Dermis blood vessel endothelial cell (primary cell): ENCODE measurements at places on chromosomes 7 and 10. TPM values are rescaled to one million over a fixed set of nuclear protein-coding genes. Genes with fewer than 3 reads are reported as not detected.

GRCh38 chr10:16779384-16779915, 37.8 kb downstream of the RSU1 start:
- no peak for DNase-seq

DNA sequence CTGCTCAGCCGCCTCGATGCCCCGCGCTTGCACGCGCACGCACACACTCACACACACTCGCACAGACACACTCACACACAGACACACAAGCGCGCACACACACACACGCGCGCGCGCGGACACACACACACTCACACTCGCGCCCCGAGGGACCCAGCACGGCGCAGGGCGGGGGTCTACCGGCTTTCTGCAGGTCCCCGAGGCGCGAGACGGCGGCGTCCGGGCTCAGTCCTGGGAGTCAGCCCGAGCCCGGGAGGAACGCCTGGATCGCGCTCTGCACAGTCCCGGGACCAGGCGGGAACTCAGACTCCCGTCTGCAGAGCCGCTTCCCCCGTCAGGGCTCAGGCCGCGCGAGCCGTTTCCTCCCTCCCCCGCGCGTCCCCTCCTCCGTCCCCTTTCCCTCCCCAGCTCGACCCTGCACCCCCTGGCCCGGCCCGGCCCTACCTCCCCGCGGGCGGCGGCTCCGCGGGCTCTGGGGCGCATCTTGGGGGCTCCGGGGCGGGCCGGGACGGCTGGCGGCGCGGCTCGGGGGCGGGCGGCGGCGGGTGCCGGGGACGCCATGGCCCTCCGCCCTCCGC, 464 bp downstream of the DENND2A start:
- DNase-seq: no peak

DRGX gene
- not detected in 2 replicates for total RNA-seq

DNA sequence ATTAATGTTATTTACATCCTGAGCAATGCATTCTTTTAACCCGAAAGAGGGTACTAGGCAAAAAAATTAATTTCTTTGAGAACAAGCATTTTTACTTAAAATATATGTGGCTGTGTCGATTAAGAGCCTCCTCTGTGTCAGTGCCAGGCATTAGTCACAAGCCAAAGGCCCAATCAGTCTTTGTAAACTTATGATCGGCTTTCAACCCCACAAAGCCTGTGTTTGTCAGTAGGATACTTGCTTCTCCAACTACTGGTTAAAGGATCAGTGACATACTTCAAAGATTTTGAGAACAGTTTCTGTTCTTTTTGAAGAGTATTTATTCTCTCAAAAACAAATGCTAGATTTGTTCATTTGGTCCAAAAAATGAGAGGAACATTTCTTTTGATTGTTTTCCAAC, 159.3 kb downstream of the NRCAM start:
- DNase-seq: peak; percentile 63

CALHM1 gene
- not detected in 2 replicates for total RNA-seq

GRCh38 chr7:77757589-77757988, 40.6 kb downstream of the TMEM60 start:
- no peak for DNase-seq

- DNase-seq: no peak
These were observed 240.3 kb downstream of the BMPER start for GRCh38 chr7:34145603-34146002.

GRCh38 chr10:23195846-23196600, 3.9 kb downstream of the PTF1A start:
- DNase-seq: no peak

- no peak for DNase-seq
These were observed 69.3 kb downstream of the ALOX5 start for GRCh38 chr10:45443101-45444009.

PRLHR gene
- total RNA-seq: not detected in 2 replicates

WNT16 gene
- total RNA-seq: not detected in 2 replicates

DNA sequence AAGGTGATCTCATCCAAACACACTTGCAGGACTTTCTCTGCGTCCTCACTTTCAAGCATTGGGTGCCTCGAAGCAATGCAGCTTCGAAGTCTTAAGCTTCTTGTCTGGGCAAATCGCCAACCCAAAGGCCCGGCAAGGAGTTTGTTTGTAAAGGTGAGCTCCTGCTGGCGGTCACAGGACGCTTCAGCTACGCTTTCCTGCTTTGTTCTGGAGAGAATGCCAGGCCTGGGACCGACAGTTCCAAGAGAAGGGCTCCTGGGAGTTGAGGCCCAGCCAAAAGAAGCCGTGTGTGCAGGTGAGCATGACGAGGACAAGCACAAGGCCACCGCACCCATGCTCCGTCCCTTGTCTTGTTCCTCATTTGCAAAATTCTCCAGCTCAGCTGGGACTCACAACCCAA, 106.6 kb upstream of the DOCK1 start:
- no peak for DNase-seq

GRCh38 chr10:36048236-36048635, 406.1 kb upstream of the FZD8 start:
- DNase-seq: no peak

MYH16 gene
- total RNA-seq: 0.19 TPM in 1 of 2 replicates, not detected in the other

OR2A5 gene
- not detected in 2 replicates for total RNA-seq

DNA sequence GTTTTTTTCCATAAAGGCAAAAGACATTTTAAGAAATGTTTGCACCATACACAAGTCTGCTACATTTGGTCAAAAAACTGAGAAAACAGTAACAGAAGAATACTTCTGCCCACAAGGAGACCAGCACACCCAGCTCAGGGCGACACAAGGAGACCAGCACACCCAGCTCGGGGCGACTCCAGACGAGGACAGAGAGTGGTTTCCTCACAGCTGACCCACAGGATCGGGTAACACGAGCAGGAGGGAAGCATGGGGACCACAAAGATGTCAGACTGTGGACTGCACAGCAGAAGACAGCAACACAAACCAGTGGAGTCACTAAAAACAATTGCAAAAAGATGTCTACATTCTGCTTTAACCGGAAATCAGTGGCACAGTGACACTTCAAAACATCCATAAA, 237.6 kb downstream of the DIP2C start:
- DNase-seq: no peak

DNA sequence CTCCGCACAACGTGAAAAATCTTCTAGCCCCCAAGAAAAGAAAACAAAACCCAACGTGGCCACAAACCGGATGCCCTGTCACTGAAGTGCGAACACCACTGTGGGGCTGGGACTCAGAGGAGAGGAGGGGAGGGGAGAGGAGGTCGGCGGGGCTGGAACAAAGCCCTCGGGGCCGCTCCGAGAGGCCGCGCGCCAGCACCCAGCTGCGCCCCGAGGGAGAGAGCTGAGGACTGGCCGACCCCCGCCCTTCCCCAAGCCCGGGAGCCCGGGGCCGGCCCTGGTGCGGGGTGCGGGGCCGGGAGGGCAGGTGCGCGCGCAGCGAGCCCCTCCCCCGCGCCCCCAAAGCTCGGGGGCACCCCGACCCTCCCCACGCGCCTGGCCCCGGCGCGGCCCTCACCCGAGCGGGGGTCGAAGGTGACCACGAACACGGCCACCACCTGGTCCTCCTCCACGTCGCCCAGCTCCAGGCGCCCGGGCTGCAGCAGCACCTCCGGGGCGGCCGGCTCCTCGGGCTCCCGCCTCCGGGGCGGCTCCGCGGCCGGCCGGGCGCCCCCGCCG, 398 bp downstream of the DENND11 start:
- peak; percentile 58 for DNase-seq

GRCh38 chr10:122331615-122332446, 42.7 kb upstream of the PLEKHA1 start:
- DNase-seq: no peak

- DNase-seq: no peak
These were observed 591.0 kb upstream of the PFKP start for GRCh38 chr10:2476218-2476811.

GRCh38 chr10:35563261-35563891, 41.8 kb upstream of the GJD4 start:
- DNase-seq: peak; percentile 89

DNA sequence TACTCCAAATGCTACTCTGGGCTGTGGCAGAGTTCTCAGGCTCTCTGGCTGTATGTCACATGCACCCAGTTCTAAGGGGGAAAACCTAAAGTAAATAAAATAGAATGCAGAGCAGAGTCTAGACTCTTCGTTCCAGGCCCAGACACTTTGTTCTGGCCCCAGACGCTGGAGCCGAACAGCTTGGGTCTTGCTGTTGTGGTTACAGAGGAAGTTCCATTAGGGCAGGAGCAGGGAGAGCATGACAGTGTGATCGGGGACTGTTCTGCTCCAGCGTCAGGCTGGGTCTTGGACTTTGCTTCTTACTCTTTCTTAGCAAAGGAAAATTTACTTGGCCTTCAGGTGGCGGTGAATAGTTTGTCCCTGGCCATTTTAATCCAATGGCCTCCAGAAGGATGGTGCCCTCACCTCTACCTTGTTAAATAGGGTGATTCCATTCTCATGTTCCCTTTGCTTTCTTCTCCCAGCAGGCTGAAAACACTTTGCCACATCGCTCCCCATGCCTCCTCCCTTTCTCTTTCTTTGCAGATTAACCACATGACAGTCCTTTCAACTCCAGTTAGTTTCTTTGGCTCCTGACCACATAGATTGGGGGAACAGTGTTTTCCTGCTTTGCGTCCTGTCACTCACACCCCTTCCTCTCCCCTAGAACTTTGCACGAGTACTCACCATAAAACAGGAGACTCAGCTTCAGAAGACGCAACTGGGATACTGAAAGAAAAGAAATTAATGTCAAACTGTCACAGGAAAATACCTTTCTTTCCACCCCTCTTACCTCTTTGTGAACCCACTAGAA, 730.8 kb downstream of the SUGCT start:
- DNase-seq: no peak
